ENCODE measurements at places on chromosomes 16 and 17.

DNA sequence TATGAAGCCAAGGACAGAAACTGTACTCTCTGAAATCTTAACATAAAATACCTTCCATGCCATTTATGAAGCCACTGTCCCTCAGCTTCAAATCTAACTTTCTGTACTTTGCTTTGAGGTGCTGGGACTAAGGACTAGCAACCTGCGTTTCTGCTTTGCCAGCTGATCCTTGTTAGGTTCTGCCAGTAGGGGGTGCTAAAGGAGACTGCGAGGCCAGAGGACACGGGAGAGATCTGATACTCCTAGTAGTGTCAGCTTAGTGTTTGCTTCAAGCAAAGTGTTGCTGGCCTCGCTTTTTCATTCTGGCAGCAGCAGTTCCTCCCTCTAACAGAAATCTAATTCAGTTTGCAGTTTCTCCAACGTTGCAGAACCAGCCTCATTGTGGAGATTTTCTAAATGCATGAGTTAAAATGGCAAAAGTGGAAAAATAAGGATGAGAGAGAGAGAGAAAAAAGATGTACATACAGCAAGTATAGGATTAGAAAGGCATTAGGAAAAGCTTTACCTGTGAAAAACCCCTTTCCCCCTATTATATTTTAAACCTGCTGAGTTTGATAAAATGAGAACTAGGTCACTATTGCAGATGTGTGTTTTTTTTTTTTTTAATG lies 297.5 kb downstream of the CA10 start:
- peak; percentile 16 for DNase-seq

GRCh38 chr16:22961206-22961605 lies 147.2 kb downstream of the HS3ST2 start:
- no peak for DNase-seq

DNA sequence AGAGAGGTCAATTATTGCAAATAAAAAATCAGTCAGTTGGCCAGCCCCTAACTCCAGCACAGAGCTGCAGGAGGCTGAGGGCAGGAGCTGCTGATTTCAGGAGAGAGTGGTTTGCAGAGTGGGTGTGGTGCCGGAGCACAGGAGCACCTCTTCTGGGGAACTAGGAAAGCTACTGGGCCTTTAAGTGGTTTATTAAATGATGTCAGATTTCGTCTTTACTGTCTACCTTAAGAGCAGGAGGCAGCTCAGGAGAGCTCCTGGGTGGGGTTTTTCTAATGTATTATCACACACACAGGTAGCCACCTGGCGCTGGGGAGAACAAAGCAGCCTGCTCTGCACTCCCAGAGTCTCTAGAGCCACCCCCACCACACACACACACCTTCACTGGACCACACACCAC lies 11.5 kb upstream of the HAS3 start:
- DNase-seq, result no peak

DNA sequence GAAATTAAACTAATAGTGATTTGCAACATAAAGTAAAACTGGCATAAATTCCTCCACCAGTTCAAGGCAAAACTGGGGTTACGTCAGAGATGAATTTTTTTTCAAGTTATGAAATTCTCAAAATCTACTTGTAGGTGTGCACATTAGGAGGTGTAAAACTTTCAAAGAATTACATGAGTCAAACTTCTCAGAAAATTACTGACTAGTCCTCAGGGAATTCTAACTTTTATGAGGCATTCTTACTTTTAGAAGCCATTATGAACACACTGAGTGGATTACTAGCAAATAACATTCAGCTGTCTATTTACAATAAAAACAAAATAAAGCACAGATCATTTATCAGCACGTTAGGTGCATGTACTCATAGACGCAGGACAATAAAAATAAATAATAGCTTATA lies 348.7 kb downstream of the CDH11 start:
- DNase-seq, result no peak

DNA sequence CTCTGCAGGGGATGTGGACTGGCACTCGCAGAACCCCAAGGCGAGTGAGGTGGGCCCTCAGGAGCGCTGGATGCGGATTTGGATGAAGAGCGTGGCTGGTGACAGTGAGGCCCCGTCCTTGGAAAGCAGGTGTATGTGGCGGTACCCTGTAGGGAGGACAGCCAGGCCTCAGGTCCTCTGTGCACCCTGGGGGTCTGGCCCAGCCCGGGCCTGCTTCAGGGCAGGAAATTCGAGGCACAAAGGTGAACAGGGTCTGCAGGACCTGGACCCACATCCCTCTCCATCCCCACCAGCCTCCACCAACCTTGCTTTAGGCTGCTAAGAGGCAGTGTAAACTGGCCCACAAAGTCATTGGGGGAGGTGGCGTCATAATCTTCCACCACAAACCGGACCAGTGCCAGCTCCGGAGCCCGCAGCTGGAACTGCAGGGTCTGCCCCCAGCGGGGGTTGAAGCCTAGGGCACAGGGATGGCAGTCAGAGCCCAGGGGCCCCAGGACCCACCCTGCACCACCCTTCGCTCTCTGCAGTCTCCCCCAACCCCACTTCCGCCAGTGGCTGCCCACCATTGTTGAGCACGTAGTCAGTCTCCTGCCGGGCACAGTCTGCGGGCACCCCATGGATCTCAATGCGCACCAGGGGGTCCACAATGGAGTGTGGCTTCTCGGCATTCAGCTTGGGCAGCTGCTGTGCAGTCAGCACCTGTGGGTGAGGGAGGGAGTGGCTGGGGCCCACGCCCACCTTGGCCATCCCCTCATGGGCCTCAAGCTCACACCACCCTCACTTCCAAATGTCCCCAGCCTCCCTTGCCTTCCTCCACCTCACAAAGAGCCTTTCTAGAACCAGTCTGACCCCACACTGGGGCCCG lies 19.5 kb downstream of the PLCD3 start:
- no peak for DNase-seq

DNA sequence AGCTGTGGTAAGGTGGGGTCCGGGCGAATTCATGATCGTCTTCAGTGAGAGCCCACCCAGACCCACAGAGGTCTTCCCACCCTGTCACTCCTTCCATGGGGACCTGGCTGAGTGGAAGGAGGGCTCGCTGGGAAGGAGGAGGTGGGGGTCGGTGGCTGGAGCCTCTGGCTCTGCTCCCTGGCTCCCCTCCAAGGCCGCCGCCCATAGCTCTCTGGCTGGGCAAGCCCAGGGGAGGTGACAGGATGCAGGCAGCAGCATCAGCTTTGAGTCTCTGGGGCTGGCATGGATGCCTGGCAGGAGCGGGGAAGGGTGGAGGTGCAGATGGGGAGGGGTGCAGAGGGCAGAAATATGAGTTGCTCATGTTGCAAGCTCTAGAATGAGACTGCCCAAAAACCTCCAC lies 147.0 kb downstream of the ENGASE start:
- no peak for DNase-seq

DNA sequence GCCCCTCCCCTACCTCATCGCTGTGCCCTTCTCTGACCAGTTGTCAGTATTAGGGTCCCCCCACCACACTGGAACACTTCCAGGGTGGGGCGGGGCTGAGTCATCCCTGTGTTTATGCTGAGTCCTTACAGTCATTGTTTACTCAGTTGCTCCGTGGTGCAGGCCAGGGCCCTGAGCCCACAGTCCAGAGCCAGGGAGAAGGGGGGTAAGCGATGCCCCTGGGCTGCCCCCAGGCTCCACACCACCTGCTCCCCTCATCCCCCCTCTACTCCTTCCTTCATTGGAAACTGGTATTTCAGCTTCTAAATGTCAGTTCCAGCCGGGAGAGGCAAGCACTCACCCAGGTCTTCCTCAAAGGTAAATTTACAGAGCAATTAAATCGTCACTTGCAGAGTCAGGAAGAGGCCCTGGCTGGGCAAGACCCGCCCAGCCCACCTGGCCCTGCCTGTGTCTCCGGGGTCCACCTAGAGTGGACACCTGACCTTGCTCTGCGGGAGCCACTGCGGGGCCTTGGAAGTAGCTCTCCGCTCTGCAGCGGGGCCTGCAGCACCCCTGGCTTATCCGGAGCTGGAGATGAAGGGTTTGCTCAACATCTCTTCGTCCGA lies 4.8 kb downstream of the ATP2A3 start:
- DNase-seq, result no peak

GRCh38 chr16:68889508-68890150 lies 46.3 kb downstream of the TANGO6 start:
- no peak for DNase-seq

- DNase-seq, result no peak
These were observed 136.5 kb downstream of the SKAP1 start for GRCh38 chr17:48293319-48294019.

- no peak for DNase-seq
These were observed 45.9 kb downstream of the SREBF1 start for GRCh38 chr17:17790637-17791464.

Data from stimulated activated CD4-positive, alpha-beta T cell treated with anti-CD3 and anti-CD28 coated beads, Interleukin-2, amount 100 ng/mL, for 48 hours (primary cell).